Frontal cortex (tissue), 4 donors: ENCODE measurements at places on chromosomes 2 and 18.

GRCh38 chr2:65417509-65418085 is 14.8 kb downstream of the SPRED2 start:
- no peak for DNase-seq

- no peak for DNase-seq
These were observed 2.9 kb upstream of the NPPC start for GRCh38 chr2:231928901-231929725.

GRCh38 chr2:155368934-155369333 is 670.4 kb downstream of the KCNJ3 start:
- no peak for DNase-seq

DNA sequence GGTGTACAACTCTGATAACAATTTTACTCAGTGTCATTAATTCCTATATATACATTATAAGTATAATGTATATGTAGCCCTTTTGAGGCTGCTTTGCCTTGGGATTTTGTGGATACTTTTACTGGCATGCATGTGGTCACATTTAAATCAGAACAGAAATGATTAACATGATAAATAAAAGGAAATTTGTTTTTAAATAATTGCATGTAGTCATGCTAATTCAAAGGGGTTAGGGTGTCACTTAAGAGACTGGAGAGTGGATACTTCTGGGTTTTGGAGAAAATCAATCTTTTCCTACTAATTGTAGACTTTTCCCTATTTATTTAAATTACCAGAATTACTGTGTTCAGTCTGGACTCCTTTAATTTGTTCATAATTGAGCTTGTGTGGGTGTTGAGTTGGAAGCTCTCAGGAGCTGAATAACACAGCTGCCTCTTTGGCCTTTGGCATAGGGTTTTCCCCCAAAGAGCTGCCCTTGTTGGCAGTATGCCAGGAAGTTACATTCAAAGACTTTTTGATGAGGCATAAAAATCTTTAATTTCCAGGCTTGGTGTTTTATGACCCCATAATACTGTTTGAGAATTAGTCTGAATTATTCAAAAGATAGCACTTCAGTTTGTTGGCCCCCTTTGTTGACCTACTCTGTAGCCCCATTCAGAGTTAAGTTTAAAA is 484.7 kb upstream of the NRP2 start:
- no peak for DNase-seq

DNA sequence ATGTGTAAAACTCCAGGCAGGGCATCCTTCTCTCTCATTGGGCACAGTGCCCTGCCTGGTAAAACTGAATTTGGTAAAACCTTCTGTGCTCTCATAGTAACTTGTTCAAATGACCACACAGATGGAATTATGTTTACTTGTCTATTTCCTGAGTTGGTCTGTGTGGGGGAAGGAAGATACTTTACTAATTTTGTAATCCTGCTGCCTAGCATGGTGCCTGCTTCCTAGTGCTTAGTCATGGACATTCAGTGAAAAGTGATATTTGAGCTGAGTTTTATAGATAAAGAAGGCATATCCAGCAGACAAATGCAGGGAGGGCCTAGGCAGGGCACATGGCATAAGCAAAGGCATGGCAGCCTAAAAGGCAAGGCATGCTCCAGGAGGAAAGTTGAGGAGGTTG is 199.4 kb downstream of the FSHR start:
- DNase-seq = no peak

DNA sequence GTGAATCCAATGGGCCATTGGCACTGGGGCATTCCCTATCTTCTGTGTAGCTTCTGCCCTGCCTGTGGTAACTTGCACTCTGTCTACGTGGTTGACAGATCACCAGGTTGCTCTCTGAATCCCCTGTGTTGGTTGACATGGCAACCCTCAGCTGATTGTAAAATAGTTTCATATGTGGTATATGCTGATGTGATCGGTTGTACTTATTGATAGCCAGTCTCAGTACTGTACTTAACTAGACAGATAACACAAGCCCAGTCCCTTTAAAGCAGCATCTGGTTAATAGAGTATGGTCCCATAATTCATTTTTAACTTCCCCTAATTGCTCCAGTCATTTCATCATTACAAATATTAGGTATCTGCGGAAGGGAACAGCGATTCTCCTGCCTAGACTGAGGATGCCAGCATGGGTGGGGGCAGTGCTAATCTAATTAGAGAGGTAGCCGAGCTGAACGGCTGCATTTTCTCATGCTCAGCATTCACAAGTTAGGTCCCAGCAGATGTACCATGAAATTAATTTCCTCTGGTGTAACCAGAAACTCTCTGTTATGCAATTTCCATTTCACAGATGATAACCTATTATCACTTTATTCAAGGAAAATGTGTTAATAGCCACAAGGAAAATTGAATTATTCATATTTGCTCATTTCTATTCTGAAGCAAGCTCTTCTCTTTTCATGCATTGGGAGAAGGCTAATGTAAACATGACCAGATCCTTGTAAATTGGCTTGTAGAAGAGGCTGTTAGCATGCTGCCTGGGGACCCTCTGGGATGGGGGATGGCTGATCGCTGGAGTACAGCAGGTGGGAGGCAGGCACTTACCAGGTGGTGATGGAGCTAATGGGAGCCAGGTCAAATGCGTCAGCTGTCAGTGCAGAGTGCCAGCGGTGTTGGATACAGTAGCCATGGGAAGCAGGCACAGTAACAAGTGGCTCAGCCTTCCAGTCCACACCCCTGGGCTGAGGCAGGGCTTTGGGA is 608.3 kb downstream of the GALR1 start:
- DNase-seq = no peak

- no peak for DNase-seq
These were observed 138.0 kb downstream of the EPHA4 start for GRCh38 chr2:221434142-221434541.

DNA sequence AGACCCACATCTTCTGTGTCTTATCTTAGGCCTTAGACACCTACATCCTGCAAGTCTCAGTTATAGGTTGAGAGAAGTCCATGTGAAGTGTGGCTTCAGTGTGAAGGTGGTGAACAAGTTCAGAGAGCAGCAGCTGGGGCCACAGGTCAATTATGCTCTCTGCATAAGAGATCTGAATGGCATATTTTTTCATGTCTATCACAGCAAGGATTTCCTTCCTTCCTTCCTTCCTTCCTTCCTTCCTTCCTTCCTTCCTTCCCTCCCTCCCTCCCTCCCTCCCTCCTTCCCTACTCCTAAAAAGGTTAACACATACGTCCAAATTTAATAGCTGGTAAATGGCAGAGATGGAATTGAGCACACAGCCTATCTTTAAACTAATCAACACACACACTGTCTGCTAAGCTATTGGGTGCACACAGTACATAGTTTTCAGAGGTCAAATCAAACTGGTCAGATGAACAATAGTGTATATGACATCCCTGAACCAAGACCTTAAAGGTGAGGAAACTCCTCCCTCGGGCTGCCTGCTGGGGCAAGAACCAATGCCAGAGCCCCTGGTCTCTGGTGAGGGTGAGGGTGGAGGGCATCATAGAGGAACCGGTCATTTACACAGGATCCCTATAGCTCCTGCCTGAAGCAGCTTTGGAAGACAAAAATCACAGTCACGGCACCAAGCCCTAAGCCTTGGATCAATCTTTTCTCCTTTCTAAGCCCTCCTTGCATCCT is 240.9 kb downstream of the ICOS start:
- DNase-seq = no peak

GRCh38 chr2:97851172-97851571 is 137.8 kb downstream of the ZAP70 start:
- DNase-seq = no peak

DNA sequence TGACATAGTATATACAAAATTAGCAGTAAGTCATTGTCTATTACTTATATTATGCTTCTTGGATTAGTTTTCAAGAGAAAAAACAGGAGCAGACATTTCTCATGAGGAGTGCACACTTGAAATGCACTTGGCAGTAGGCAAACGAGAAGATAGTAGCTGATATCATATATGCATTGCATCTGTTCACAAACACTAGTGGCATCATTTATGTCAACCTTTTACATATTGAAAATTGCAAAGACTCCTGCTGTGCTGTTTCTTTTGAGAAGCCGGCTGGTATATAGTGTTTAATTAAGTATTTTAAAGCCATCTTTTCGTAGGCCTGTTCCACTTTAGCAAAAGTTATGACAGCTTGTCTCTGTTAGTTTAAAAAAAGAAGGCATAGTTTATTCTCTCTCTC is 58.4 kb upstream of the SLC8A1 start:
- no peak for DNase-seq

- no peak for DNase-seq
These were observed 67.4 kb upstream of the ZNF804A start for GRCh38 chr2:184530959-184531358.

DNA sequence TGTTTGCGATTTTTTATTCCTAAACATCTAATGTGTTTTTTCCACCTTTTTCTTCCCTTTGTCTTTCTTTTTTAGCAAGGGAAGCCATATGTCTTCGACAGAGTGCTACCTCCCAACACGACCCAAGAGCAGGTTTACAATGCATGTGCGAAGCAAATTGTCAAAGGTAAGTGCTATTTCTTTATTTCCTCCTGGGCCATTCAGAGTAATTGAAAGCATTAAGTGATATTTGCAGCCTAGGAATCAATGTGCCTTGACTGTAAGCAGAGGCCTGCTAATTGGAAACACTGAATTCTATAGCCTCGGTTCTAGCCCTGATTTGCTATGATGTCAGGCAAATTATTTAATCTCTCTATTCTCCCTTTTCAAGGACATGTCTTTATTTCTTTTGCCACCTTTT is 47.0 kb downstream of the KIF5C start:
- no peak for DNase-seq

GRCh38 chr2:237403024-237403882 is 10.7 kb downstream of the COL6A3 start:
- DNase-seq = no peak

DNA sequence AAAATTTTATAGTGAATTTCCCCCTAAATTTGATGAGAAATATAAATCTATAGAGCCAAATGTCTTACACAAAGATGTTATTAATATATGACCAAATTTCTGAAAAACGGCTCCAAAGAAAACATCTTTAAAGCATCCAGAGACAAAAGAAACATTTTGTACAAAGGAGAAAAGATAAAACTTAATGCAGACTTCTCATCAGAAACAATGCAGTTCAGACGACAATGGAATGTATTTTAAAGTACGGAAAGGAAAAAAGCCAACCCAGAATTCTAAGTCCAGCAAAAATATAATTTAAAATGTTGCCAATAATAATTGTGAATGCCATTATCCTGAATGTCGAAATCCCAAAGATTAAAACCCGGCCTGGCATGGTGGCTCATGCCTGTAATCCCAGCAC is 129.4 kb downstream of the MCFD2 start:
- DNase-seq = no peak

DNA sequence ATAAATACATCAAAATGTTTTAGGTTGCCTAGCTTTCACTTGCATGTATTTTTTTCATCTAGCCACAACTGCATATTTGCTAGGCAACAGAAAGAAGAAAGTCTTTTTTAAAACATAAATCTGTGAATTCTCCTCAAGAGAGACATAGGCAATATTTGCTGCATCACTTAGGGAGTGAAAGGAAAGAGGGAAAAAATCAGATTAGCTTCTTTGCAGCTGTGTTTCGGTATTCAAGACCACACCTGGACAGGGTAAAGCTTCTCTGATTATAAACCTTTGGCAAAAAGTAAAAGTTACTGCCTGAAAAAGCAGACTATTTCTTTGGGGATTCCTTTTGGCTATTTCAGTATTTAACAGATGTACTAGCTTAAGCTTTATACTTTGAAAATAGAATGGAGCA is 280.9 kb upstream of the ZSWIM2 start:
- no peak for DNase-seq

DNA sequence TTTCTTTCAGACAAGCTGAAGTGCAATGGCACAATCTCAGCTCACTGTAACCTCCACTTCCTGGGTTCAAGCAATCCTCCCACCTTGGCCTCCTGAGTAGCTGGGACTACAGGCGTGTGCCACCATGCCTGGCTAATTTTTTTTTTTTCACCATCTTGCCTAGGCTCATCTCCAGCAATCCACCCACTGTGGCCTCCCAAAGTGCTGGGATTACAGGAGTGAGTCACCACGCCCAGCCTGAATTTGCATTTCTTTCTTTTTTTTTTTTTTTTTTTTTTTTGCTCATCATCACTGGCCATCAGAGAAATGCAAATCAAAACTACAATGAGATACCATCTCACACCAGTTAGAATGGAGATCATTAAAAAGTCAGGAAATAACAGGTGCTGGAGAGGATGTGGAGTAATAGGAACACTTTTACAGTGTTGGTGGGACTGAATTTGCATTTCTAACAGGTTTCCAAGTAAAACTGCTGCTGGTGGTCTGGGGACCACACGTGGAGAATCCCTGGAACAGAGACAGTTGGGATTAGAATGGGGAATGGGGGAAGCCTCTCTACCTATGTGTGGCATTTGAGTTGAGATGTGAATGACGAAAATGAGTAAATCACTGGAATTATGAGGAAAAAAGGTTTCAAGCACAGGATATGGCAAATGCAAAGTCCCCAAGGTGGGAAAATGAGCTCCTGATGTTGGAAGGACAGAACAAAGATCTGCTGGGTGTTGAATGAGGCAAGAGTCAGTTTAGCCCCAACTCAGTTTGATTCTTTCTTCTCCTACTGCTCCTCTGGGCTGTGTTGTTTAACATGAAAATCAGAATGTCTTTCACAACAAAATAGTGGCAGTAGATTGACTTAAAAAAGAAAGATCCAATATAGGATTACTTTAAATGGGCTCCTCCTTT is 88.8 kb upstream of the MAP4K4 start:
- no peak for DNase-seq

DNA sequence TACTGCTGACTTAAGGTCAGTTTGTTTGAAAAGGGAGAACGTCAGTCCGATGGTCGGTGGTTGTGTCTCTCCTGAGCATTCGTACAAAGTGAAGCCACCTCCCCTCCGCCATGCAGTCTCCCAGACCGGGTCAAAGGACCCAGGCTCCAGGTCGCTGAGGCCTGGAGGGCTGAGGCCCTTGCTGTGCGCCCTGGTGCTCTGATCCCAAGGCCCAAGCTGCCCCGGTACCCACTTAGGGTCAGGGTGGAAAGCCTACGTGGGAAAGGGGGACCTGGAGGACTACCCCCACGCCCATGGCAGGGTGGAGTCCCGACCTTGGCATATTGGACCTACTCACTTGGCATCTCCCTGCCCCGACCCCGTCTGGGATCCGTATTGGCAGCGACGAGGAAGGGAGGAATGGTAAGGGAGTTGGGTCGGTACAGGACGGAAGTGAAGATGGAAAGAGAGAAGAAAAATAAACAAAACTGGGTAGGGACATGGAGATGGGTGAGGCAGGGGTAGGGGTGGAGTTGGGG is 8.0 kb upstream of the SIX3 start:
- no peak for DNase-seq

GRCh38 chr2:32136097-32136496 is 29.6 kb upstream of the SLC30A6 start:
- DNase-seq = no peak

- no peak for DNase-seq
These were observed 285.6 kb downstream of the NR4A2 start for GRCh38 chr2:156046900-156047299.

- no peak for DNase-seq
These were observed 117.1 kb upstream of the KLHL14 start for GRCh38 chr18:32889615-32890593.
